ENCODE measurements at places on chromosomes 12 and 14. TPM values are rescaled to one million over a fixed set of nuclear protein-coding genes. Genes with fewer than 3 reads are reported as not detected.

DNA sequence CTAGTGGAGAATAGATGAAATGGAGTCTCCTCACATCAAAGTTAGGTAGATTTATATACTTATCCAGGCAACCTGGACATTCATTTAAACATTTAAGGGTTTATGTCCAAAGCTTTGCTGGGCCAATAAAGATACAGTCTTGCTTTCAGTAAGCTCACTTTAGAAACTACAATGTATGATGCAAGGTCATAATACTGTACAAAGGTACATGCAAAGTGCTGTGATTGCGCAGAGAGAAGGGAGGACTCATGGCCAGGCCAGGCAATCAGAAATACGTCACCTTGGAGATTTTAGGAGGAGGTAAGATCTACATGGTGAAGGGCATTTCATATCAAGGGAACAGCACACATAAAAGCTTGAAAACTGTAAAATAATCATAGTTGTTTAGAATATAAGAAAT lies 113.6 kb downstream of the FGD4 start:
- no peak for DNase-seq

- DNase-seq = no peak
Measured at GRCh38 chr14:22849212-22849819, 12.9 kb downstream of the MMP14 start.

- no peak for DNase-seq
Measured at GRCh38 chr12:55707219-55707671, 459 bp downstream of the ITGA7 start.

FAM181A gene
- not detected for total RNA-seq

- no peak for DNase-seq
Measured at GRCh38 chr14:56745097-56745496, 65.2 kb downstream of the OTX2 start.

TCL1B gene
- not detected for total RNA-seq

GRCh38 chr12:80156306-80156705 lies 57.0 kb downstream of the OTOGL start:
- DNase-seq = no peak

- DNase-seq = no peak
Measured at GRCh38 chr12:104423273-104423672, 33.5 kb upstream of the CHST11 start.

GRCh38 chr12:124640056-124640455 lies 72.6 kb upstream of the NCOR2 start:
- no peak for DNase-seq

GRCh38 chr14:85604714-85605113 lies 74.8 kb downstream of the FLRT2 start:
- no peak for DNase-seq
